ENCODE measurements at places on chromosomes 1 and 21. TPM values are rescaled to one million over a fixed set of nuclear protein-coding genes. Genes with fewer than 3 reads are reported as not detected.

DNA sequence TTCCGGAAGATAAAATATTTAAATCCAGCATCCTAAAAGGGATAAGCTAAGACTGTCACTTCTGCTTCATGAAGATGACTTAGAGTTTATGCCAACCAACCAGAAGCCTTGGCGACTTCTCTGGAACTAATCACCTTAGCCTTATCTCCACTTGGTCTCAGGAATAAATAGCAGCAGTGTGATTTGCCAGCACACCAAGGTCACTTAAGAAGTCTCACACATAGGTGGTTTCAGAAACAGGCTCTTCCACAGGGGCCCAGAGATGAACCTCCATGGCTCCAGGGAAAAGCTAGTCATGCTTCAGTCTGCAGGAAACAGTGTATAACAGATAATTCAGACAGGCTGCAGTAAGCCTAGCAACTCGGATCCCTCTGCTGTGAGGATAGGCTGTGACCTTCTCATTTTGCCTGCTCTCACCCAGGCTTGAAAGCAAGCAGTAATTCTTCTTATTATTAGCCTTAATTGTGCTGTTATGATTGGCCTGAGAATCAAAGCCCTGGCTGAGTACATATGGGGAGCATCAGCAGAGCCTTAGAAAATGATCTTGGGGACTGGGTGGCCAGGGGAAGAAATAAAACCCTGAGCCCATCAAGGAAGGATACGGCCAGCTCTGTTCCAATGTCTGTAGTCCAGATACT, 84.7 kb downstream of the WLS start:
- DNase-seq, result no peak

- no peak for DNase-seq
These were observed 27.4 kb downstream of the BACE2 start for GRCh38 chr21:41195311-41195710.

- DNase-seq, result no peak
These were observed 59.8 kb downstream of the CAPN9 start for GRCh38 chr1:230807029-230807428.

DNA sequence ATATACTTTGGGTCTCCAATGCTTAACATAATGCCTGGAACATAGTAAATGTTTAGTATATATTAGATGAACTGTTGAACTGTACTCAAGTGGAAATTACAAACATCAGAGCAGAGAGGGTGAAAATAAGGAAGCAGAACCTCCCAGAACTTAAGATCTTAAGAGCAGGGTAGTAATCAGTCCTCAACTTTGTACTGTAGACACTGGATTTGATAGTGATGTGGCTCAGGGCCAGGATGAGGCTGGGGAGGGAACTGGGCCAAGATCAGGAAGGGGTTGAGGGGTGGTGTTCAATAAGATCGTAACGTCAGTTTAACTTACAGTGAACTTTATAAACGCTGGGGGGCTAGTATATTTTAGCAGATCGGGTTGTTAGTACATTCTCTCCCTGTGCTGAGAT, 15.4 kb downstream of the MPZL1 start:
- no peak for DNase-seq

The SH3GLB1 gene
- 140 TPM for total RNA-seq

The MARK1 gene
- total RNA-seq, result 6.0 TPM

The LRRN2 gene
- total RNA-seq, result not detected

Measured in endothelial cell of umbilical vein (primary cell).